Brain (organoid and tissue), 16 donors: ENCODE measurements at places on chromosomes 3 and 15. TPM values are rescaled to one million over a fixed set of nuclear protein-coding genes. Genes with fewer than 3 reads are reported as not detected.

STAG1 gene
- polyA plus RNA-seq, result 10.0 TPM

CASR gene
- polyA plus RNA-seq, result not detected

FOXL2NB gene
- not detected for polyA plus RNA-seq

IMPG2 gene
- not detected for polyA plus RNA-seq

NUP210 gene
- 24.7 TPM for polyA plus RNA-seq

DUOX1 gene
- 1.3 TPM for polyA plus RNA-seq

INSYN1 gene
- polyA plus RNA-seq, result 25.6 TPM

C3orf33 gene
- polyA plus RNA-seq, result 1.8 TPM

ZNF385D gene
- 0.75 TPM for polyA plus RNA-seq
